ENCODE measurements at places on chromosomes 11 and 22. TPM values are rescaled to one million over a fixed set of nuclear protein-coding genes. Genes with fewer than 3 reads are reported as not detected.

The EWSR1 gene
- 139 TPM for total RNA-seq

The BEST1 gene
- total RNA-seq, result 5.6 TPM

The MMP27 gene
- total RNA-seq, result not detected

The MS4A12 gene
- total RNA-seq, result not detected

The ANGPTL5 gene
- total RNA-seq, result 1.2 TPM

The TMEM45B gene
- total RNA-seq, result not detected

The DSCAML1 gene
- total RNA-seq, result not detected

The TMEM126A gene
- 41.0 TPM for total RNA-seq

The RTN4RL2 gene
- 0.29 TPM for total RNA-seq

The CRYBA4 gene
- total RNA-seq, result not detected

The ACTN3 gene
- total RNA-seq, result not detected

The PANX3 gene
- not detected for total RNA-seq

GRCh38 chr22:38193580-38193979 is 8.2 kb upstream of the MAFF start:
- no peak for DNase-seq

- DNase-seq, result peak; percentile 78
These were observed 86.8 kb downstream of the NECTIN1 start for GRCh38 chr11:119641983-119642745.

DNA sequence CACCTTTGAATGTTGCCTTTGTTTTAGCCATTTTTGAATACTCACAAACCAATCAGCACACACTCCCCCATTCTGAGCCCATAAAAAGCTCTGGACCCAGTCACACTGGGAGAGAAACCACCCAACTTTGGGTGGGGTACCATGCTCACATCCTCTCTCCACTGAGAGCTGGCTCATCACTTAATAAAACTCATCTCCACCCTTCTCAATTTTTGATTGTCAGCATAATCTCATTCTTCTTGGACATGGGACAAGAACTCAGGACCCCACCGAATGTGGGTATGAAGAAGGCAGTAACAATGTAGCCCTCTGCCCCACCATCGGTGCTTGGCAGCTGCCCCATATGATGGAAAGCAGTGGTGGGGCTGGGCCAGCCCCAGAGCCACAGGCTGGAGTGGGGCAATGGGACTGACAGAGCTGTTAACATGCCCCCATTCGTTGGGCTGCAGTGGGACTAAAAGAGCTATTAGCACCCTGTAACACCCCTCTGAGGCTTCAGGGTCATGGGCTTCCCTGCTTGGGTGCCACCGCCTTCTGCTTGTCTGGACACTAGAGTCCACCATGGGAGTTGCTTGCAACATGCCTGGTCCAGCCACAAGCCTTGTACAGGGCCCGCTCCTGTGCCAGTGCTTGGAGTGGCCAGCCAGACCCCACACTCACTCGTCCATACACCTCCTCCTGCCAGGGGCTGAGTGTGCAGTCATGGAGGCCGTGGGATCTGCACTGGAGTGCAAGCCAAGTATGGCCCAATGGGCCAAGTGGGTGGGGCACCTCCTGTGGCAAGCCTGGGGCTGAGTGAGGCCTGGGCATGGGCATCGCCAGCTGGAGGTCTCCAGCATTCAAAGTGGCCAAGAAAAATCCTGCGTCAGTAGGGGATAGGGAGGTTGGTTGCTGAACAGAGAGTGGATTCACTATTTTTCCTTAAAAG is 471.1 kb downstream of the TBC1D22A start:
- DNase-seq, result no peak

DNA sequence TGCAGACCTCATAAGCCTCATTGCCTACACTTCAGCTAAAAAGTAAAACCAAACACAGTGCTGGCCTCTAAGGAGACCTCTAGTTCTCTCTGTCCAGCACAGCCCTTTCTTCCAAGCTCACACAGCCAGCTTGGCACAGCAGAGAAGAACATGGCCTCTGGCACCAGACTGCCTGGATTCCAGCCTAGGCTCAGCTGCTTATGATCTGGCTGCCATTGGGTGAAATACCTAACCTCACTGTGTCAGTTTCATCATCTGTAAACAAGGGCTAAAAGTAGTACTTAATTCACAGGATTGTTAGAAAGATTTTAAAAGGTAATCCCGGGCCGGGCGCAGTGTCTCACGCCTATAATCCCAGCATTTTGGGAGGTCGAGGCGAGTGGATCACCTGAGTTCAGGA is 9.9 kb upstream of the ACER3 start:
- no peak for DNase-seq

DNA sequence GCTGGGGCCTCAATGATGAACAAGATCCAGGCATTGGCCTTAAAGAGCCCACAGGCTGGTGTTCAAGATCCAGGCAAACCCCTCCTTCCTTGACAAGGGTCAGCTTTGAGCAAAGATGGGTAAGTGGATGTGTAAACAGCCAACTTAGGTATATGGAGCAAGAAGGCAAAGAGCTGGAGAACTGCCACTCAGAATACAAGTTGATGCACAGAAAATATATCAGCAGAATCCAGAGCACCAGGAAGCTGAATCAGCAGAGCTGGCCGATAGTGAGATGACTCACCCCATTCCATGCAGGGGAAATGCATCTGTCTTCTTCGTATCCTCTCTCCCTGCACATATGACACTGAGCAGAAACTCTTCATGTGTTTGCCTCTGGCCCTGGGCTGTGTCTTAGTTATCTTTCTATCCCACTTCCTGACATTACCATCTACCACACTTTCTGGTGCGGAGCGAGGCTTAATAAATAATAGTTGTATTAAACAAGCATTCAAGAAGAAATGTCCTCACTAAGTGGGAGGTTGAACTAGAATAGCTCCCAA is 57.8 kb downstream of the ENDOD1 start:
- DNase-seq, result peak; percentile 90

DNA sequence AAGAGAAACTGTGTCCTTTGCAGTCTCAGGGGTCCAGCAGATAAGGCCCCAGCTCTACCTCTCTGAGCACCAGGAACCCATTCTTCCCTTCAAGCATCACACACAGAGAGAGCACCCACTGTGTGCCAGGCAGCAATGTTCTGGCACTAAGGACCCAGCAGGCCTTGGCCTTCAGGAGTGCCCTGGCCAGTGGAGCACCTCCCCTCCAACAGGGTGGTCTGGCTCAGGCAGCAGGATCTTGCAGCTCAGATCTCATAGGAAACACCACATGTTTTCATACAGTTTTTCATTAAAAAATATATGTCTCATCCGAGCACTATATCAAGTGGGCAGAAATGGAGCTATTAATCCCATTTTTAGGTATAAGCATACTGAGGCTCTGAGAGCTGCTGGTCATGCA is 410.6 kb downstream of the SOX6 start:
- no peak for DNase-seq

DNA sequence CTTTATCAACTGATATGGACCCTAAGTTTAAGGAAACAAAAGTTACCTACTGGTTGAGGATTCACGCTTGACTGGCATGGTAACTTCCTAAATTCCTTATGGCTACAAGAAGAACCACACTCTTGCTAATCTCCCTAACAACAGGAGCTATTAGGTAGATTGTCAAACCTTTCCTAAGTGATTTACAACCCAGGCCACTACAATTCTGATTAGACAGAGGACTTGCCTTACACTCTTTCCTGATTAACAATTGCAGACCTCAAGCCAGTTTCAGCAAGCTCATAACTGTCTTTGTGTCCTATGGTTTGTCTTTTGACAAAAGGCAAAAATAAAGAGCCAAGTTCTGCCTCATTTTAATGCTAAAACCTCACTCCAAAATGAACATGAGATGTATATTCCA is 16.3 kb downstream of the OR52K2 start:
- no peak for DNase-seq

DNA sequence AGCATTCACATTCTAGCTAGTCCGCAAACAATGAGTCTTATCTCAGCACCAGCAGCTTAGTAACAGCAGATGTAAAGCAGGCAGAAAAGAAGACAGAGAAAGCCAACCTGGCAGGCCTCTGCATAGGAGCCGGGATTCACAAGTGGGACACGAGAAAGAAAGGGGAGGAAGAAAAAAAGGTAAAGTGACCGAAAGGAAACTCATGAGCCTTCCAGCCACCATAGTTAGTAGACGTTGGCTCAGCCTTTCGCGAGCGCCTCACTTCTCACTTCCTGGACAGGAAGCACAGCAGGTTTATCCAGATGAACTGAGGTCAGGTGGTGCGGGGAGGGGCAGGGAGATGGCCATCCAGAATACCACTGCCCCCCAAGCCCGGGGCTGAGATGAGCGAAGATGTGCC is 19.7 kb upstream of the KAT5 start:
- DNase-seq, result no peak

DNA sequence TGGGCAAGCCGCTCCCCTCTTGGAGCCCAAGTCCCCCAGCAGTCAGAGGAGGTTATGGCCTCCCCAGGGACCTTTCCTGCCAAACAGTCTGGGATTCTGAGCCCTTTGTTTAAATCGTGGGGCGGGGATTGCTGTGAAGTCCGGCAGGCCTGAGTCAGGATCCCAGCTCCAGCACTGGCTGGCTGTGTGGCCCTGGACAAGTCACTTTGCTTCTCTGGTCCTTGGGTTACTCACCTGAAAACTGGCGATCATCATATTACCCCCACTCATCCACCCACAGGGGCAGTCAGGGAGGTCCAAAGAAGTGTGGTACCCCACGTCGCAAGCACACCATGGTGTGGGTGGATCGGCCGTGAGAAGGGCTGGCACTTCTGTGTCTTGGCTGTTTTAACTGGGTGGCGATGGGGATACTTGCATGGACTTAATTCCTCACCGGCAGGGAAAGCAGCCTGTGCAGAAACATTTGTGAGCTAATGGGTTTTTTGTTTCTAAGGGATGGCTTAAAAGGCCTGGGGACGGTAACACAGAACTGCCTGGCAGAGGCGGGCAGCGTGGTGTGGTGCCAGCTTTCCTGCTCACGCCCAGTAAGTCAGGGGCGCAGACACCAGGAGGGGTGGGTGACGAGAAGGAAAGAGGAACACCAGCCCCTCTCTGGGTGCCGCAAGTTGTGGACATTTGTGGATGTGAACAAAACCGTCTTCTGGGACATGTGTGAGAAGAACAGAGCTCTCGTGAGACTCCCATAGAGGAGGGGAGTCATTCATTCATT is 31.6 kb upstream of the PRR5 start:
- DNase-seq, result peak; percentile 81

DNA sequence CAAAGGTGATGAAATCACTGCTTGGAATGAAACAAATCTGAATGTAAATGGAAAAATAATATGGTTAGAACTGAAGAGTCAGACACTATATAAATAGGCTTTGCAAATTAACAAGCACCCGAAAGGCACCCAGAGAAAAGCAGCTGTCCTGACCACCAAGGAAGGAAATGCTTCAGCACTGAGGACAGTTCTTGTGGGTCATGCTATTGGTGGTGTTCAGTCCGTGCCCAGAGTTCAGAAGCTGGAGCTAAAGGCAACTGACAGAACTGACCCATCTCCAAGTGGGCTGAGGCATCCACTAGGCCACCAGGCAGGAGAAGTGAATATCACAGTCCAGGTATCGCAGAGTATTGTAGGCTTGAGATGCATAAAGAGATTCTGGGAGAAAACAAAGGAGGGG is 208.9 kb downstream of the OPCML start:
- DNase-seq, result no peak

DNA sequence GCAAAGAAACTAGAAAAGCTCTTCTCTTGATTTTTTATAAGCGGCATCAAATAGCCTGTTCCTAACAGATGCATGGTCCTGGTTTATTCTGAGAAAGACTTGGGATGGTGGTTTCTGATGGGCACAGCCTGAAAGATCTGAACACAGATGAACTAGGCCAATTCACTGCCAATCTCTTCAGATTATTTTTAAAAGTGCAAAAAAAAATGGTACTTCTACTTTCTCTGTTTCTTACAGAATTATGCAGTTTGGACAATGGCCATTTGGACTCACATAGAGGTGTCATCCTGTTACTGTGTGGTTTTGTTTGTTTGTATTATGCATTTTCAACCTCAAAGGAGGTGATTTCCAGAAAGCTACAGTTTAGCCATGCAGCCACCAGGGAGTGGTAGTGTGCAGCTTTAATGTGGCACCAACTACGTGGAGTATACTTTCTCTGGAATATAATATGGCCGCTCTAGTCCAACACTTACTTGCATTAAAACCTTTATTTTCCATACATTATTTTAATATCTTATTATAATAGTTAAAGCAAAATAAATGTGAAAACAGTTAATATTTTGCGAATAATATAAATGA is 469.8 kb upstream of the KIRREL3 start:
- no peak for DNase-seq

GRCh38 chr11:102630598-102631448 is 5.7 kb upstream of the MMP20 start:
- peak; percentile 37 for DNase-seq

DNA sequence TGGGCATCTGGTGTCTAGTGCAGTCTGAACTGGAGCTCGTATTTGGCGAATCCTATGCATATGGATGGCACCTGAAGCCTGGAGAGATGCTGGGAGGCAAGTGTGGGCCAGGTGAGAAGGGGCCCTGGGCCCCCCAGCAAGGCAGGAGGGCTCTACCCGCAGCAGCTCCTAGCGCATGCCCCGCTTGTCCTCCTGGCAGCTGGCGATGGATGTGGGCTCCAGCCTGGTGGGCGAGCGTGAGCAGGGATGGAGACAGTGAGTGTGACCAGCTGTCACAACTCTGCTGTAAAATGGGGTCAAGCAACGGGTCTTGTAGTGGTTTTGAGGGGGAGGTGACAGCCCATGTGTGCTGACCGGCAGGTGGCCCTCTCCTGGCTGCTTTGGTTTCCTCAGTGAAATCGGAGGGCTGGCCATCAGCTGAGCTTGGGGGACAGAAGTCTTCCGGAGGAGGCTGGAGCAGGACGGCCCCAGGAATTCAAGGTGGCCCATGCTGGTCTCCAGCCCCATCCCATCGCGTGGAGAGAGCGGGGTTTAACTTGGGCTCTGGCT is 12.0 kb downstream of the FRMD8 start:
- DNase-seq, result peak; percentile 68

GRCh38 chr11:16505481-16505880 is 149.1 kb upstream of the SOX6 start:
- DNase-seq, result no peak

DNA sequence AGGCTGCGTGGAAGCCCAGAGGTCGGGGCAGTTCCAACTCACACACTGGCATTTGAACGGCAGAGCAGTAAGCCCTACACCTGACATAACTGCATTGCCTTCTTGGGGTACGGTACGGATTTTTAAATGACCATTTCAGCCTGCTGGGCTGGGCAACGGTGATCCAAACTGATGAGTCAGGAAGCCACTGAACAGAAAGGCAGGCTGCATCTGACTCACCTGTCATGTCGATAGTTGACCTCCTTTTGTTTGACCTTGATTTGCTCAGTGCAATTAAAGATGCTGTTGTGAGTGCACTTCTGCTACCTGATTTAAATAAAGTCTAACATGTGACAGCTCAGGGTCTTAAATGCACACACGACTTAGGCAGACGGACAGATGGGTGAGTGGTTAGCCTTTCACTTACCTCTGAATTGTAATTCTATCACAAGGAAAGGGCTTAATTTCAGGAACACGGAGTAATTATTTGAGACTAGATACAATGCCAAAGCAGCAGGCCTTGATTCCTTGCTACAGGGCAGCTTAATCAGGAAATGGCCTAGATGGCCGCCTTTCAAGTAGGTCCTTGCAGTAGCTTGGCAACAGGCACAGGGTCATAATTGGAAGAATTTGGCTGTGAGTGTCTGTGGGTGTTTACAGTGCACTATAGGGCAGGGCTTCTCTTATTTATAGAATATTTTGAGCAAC is 52.2 kb downstream of the BMAL1 start:
- no peak for DNase-seq

- no peak for DNase-seq
These were observed 200.3 kb upstream of the MPPED2 start for GRCh38 chr11:30786256-30787110.

GRCh38 chr22:50712341-50713007 is 25.5 kb upstream of the ACR start:
- DNase-seq, result peak; percentile 81

GRCh38 chr11:108319541-108320145 is 96.8 kb downstream of the ATM start:
- DNase-seq, result peak; percentile 37

- DNase-seq, result no peak
These were observed 53.4 kb downstream of the GRAMD1B start for GRCh38 chr11:123483466-123483865.

Data from osteoblast (primary cell).